ENCODE measurements at places on chromosomes 16 and 17.
A peak's percentile ranks its signal among the peaks of the same experiment; 100 is the strongest.

DNA sequence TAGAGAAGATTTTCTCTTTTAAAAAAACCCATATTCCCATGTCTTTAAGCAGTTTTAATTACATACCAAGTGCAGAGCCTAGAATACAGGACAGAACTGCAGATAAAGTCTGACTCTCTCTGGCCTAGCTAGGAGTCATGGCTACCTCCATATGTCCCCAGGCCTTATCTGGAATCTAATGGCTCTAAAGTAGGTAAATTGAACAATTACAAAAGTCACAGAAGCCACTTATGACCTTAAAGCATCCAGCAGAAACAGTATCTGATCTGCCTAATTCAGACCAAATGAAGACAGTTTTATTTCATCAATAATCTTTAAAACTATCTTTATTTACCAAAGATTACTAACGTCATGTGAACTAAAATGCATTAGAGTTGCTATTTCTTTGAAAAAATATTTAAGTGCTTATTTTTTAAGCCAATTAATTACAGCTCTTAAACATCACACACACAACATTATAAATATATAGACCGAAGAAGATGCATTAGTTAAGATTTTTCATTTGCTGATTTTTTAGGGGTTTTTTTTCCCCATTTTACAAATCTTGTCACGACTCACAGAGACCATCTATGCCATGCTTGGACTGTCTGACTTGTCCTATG is 28.7 kb downstream of the PMM2 start:
- no peak for DNase-seq

DNA sequence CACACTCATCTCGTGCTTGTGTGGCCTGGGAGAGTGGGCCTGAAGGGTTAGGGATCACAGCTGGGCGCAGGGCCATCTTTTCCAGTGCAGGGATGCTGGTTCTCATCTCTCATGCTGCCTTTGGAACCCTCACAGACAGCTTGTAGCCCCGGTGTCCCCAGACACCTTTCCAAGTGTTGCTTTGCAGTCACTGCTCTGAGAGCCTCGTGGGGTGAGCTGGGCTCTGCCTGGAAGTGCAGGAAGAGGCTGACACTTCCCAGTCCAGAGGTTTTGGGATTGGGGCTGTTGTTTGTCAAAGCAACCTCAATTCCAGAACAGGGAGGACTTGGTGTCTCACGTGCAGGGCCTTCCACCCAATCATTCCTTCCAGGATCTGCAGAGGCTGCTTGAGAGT is 28.2 kb downstream of the TBX4 start:
- DNase-seq, result peak; percentile 34

- DNase-seq, result peak; percentile 63
These were observed 4.2 kb downstream of the CYTH1 start for GRCh38 chr17:78777881-78778280.

- DNase-seq, result no peak
These were observed 41.6 kb downstream of the DNAH9 start for GRCh38 chr17:11639736-11640462.

DNA sequence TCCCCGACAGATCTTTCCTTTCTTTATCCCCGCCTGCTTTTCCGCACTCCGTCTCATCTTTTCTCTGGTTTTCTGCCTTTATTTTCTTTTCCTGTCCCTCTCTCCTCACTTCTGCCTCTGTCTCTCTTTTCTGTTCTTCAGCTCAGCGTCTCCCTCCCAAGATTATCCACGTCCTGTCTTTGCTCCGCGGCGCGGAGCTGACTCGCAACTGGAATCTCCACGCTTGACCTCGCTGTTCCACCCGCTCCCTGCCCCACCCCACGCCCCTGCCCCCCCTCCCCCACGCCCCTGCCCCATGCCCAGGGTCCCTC is 4.9 kb upstream of the LHX1 start:
- no peak for DNase-seq

- DNase-seq, result no peak
These were observed 2.2 kb upstream of the CA5A start for GRCh38 chr16:87938412-87938949.

GRCh38 chr17:8022360-8023003 is 16.4 kb upstream of the ALOX15B start:
- DNase-seq, result peak; percentile 19

DNA sequence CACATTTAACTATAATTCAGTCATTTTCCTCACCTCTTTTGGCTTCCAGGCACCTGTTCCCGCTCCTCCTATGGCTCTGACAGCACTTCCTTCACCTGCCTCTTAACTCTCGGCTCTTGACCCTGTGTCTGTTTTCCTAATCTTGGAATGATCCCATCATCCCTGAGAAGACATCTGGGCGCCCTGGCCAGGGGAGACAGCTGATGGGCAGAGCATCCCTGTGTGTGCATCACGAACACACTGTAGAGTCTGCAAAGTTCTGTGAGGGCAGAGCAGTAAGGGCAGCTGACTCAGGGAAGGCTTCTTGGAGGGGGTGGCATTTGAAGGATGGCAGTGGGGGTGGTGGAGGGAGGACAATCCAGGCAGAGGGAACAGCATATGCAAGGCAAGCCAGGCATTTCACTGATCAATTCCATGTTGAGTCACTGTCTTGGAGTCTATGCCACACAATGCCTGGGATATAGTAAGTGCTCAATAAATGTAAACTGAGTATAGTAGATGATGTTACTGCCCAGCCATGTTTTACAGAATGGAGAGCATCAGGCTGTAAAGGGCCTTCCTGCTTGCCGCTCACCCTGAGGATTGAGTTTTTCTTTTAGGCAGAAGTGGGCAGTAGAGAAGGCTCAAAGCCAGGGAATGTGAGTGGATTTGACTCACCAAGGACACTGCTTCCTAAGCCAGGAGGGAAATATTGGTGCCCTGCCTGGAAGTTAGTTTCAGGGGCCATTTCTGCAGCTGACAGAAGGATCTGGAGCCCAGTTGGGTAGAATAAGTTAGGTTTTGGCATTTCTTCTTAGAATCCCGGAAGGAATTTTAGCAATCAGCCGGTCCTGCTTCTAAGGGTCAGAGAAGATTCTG is 5.8 kb upstream of the RAB11FIP4 start:
- DNase-seq, result no peak
